Omental fat pad (tissue), 4 donors: ENCODE measurements at places on chromosomes 4 and X. TPM values are rescaled to one million over a fixed set of nuclear protein-coding genes. Genes with fewer than 3 reads are reported as not detected.

Gene USP46
- 7.7 TPM for total RNA-seq

Gene SLITRK2
- total RNA-seq: not detected

Gene AMOT
- total RNA-seq: 7.2 TPM

Gene CHRDL1
- 45.1 TPM for total RNA-seq

Gene CLNK
- not detected for total RNA-seq

Gene MTNR1A
- total RNA-seq: not detected
